Subcutaneous adipose tissue (tissue), 4 donors: ENCODE measurements at places on chromosomes 2 and 18. TPM values are rescaled to one million over a fixed set of nuclear protein-coding genes. Genes with fewer than 3 reads are reported as not detected.

The CDKL4 gene
- 2.6 TPM for total RNA-seq

The DAW1 gene
- not detected for total RNA-seq

The MYO7B gene
- total RNA-seq, result not detected

The FAM110C gene
- total RNA-seq, result not detected
